ENCODE measurements at places on chromosomes 6 and 20.

DNA sequence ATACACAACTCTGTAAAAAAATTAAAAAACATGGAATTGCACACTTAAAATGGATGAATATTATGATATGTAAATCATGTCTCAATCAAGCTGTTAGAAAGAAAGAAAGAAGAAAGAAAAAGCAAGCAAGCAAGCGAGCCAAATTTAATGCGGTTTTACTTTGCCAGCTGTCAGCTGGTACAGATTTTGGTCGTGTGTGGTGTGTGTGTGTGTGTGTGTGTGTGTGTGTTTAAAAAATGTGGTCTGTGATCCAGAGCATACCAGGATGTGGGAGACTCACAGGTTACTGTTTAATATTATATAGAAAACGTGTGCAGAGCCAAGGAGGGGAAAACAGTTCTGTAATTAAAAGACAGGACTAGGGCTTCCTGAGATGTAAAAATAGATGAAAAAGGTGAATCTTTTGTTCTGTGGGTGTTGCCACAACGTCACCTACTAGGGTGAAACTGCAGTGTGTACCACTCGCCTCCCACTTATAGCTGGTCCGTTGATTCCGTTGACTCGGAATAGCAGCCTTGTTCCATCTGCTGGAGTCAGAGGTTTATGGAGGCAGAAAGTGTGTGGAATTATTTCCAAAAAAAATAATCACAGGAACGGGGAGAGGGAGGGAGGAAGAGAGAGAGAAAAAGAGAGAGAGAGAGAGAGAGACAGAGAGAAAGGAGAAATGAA lies 197.7 kb downstream of the BCAS1 start:
- ATAC-seq = no peak

DNA sequence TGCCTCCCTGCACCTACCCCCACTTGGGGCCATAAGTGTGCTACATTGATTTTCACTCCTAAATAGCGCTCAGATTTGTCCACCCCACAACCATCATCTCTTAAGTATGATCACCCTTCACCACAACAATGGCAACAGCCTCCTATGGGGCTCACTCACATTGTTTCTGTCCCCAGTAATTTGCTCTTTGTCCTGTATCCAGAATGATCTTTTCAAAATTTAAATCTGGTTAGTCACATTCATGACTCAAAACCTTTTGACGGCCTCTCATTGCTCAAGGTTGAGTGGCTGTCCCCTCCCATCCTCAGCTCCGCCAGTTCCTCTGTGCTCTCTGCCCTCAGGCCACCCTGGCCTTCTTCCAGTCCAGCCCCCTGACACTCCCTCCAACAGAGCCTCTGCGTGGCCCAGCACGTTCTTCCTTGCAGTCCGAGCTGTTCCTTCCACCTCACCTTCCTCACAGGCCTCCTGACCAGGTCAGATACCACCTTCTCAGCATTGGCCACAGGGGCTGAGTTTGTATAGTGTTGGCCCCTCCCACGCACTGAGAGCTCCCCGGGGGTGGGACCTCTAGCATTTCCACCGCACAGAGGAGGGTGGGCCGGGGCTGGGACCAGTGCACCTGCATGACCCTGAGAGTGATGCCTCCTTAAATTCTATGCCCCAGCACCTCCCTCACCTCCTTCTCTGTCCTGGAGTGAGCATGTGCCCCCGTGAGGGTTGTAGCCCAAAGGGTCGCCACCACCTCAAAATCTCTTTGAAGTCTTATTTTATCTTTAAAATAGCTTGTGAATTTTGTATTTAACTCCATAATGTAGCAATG lies 2.4 kb upstream of the PPP1R3G start:
- ATAC-seq = peak; percentile 53

DNA sequence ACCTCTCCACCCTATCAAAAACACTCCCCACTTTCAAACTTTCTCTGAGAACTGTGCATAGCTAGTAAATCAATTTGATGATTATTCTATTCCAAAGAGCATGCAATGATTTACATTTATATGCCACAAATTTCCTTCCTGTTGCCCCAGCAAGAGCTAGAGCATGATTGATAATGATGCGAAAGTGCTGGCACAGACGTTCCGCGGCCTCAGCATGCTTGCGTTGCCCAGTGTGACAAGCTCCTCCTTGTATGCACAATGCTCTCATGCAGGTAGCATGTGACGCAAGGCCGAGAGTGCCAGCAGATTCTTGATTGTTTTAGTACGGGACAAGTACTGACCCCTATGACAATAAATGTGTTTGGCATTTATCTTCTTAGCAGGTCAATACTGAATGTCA lies 696.3 kb upstream of the SLC35B3 start:
- peak; percentile 94 for ATAC-seq

DNA sequence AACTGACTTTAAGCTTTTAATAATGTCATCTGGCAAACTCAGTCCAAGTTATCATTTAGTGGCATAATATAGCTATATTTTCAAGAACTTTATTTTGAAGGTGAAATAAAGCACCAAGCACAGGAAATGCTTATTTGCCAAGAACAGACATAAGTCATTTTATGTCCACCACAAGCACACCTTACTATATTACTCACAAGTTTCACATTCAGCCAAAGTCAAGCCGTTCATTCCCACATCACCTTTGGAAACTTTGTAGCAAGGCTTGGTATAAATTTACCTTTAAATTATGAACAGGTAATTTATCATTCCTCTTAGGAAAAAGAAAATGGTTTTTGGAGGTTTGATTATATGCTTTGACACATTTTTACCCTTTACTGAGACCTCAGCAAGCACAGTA lies 236.8 kb upstream of the FKBP1C start:
- no peak for ATAC-seq

GRCh38 chr6:11921751-11922150 lies 90.4 kb upstream of the HIVEP1 start:
- no peak for ATAC-seq

DNA sequence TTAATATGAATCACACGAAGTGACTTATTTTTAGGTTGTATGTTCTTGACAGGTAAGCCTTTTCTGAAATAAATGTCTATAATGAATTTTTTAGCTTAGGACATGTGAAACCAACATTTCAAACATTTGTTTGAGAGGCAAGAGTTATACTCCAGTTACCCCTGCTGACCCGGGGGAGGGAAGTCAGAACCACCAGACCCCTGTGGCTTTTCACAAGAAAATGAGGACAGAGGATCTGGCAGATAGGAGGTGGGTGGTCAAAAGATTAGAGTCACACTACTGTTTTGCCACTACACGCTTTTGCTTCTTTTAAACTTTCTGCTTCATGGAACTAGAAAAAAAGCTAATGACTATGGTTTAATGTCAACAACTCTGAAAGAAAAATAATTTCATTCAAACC lies 27.5 kb upstream of the ADGRF4 start:
- no peak for ATAC-seq

- ATAC-seq = no peak
Observed at GRCh38 chr6:75613056-75613501, 11.4 kb downstream of the SENP6 start.

- ATAC-seq = no peak
Observed at GRCh38 chr6:114218437-114219340, 124.1 kb downstream of the HS3ST5 start.

DNA sequence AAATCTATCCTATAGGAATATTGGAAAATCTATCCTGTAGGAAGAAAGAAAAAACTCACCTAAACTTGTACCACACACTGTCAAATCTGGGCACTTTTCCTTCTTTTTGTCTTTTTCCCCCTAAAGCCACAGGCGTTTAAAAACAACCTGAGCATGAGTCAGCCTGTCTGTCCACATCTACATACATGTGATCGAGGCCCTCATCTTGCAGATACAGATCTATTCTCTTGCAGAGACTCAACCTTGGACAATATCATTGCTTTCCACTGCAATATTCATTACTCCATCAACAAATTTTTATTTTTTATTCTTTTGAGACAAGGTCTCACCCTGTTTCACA lies 95.9 kb upstream of the IYD start:
- ATAC-seq = no peak

DNA sequence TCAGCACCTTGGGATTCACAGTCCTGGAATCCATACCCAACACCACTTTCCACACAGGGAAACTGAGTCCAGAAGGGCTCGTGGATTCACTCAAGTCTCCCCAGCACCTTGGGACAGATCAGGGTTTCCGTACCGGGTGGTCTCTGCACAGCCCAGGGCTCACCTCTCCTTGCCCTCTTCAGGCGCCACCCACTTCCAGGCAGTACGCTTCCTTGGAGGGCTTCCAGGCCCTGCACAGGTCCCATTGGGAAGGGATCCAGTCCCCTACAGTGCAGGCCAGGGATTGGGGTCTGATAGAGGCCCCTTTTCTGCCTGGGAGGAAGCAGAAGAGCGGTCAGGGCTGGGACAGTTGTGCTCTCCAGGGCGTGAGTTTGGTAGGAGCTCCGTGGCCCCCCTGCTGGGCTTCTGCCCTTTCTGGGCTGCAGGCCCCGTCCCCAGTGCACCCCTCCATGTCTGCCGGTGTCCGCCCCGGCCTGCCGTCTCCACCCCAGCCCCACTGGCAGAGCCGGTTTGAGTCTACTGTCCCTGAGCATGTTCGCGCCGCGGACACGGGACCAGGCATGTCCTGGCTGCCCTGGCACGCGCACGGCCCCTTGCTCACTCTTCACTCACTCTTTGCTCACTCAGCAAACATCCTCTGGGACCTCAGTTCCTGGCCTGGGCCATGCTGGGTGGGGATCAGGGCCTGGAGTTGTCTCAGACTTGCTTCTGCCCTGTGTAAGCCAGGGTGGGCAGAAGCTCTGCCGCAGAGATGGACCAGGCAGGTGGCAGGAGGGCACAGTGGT lies 12.6 kb downstream of the SRC start:
- peak; percentile 12 for ATAC-seq

DNA sequence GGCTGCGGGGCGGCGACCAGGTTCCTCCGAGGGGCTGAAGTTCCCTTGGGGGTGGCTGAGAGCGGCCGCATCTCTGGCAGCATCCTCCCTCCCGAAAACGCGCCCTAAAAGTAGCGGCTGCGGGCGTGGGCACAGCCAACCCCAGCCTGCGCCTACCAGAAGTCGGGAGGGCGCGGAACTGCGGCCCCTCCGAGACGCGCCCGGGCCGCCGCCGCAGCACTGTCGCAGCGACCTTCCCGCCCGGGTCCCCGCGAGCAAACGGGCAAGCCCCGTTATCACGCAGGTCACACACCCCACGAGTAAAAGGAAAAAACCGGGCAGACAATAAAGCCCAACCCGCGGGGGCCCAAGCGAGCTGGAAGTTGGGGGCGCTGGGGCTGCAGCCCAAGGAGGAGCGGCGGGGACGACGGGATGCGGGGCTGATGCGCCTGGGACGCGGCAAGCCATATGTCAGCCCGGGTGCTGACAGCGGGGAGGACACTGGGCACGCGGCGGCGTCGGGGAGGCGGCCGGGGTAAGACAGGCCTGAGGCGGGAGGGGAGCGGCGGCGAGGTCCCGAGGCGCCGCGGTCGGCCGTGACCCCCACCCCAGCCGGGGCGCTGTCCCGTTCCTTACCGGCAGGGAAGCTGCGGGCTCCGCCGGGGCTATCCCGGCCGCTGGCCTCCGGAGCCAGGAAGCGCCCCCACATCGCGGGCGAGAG lies 659 bp downstream of the CEP85L start:
- peak; percentile 59 for ATAC-seq

Data from motor neuron (in vitro differentiated cells).